ENCODE measurements at places on chromosomes 12 and 14. TPM values are rescaled to one million over a fixed set of nuclear protein-coding genes. Genes with fewer than 3 reads are reported as not detected.

The TAS2R43 gene
- not detected for total RNA-seq

The ADGRD1 gene
- 0.68 TPM for total RNA-seq

The PTPN21 gene
- 9.0 TPM for total RNA-seq

The TAS2R20 gene
- not detected for total RNA-seq

The CRIP1 gene
- 1,936 TPM for total RNA-seq

The RIMKLB gene
- total RNA-seq: 20.3 TPM
